ENCODE measurements at places on chromosomes 6 and 20.

- peak; percentile 58 for DNase-seq
These were observed 2.5 kb downstream of the IP6K3 start for GRCh38 chr6:33744001-33744848.

GRCh38 chr6:32223258-32224235 lies at the start of gene NOTCH4:
TSS of gene NOTCH4 (minus strand) at chr6:32224067. CDS start at chr6:32223928, 139 bp downstream.
- DNase-seq = no peak

GRCh38 chr6:90204327-90205056 lies 92.2 kb downstream of the BACH2 start:
- DNase-seq = no peak

GRCh38 chr6:70270287-70271005 lies 32.4 kb downstream of the COL9A1 start:
- DNase-seq = peak; percentile 4

Measured in kidney glomerular epithelial cell (primary cell).